NCI-H1105 treated with DMSO at 0.1 percent for 48 hours (cell line): ENCODE measurements at places on chromosomes 2 and 18.

- DNase-seq = no peak
Measured at GRCh38 chr18:80213182-80213581, 34.1 kb downstream of the PARD6G start.

GRCh38 chr18:64747803-64748202 is 598.9 kb upstream of the LINC00305 start:
- DNase-seq = no peak

DNA sequence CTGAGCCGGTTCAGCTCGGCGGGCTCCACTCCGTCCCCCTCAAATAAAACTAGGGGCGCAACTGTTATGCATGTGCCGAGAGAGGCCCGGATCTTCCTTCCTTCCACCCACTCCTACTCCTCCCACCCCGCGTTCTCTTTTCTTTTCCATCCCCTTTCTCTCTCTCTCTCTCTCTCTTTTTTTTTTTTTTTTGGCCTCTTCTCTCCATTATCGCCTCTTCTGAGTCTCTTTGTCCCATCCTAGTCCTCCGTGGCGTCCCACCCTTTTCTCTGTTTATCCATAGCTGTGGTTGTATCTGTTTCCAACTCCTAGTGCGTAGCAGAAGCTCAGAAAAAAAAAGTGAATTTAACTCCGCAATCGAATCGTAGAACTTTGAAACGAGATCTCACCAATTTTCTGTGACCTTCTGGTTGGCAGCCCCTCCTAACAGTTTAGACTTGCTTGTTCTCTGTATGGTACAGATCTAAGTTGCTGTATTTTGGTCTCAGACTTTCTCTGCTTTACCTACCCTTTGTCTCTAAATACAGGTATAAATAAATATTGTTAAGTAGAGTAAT is 3.6 kb downstream of the RAX start:
- no peak for DNase-seq

DNA sequence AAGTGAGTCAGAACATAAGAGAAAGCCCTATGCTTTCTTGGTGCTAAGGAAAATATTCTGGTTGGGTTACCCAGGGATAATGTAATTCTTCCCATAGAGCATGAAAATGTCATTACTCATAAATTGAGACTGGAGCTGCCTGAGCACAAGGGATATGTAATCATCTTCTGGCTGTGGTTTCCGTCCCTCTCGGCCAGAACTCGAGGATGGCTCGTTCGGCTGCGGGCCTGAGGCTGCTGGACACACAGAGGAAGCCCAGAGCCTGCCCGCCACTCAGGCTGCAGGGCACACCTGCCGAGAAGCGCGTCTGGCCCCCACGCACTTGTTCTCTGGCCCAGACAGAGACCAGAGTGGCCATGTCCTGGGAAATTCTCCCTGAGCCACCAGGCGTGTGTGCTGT is 104.9 kb downstream of the ASAP2 start:
- DNase-seq = no peak

DNA sequence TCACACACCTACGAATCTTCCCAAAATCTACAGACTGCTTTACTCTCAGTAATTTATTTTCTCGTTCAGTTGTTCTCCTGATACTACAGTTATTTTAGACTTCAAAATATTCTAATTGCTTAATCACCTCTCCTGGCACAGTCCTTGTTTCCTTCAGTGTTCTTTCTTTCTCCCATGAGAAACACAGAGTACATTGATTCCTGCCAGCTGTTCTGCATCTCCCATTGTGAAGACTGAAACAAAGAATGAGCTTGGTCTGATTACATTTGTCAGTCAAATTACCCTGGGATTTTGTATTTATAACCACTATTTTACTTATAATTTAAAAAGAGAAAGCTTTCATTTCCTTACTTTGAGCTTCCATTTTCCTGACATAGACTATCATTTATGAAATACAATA is 63.9 kb upstream of the TANK start:
- peak; percentile 33 for DNase-seq

- no peak for DNase-seq
Measured at GRCh38 chr2:98839292-98839691, 96.7 kb downstream of the CRACDL start.

GRCh38 chr18:60197671-60198462 is 174.7 kb downstream of the MC4R start:
- no peak for DNase-seq

GRCh38 chr2:147224070-147224469 is 620.8 kb upstream of the ACVR2A start:
- DNase-seq = peak; percentile 39

DNA sequence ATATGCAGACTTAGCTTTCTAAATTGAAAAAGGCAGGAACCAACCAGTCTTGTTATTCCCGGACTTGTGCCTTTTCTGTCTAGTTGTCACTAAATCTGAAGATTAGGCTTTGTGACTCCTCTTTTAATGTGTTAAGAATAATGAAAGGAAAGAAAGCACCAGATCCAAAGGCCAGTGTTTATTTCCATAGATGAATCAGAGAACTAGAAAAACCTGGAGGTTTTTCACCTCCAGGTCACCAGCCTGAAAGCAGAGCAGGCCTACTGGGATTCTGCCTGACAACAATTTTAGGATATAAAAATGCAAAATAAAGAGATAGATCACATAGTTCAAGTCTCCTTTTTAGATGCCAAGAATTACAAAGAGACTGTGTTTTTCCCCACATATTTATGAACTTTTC is 160.4 kb downstream of the GULP1 start:
- no peak for DNase-seq

- no peak for DNase-seq
Measured at GRCh38 chr2:144516411-144516980, 3.4 kb downstream of the ZEB2 start.

- DNase-seq = peak; percentile 32
Measured at GRCh38 chr18:50051288-50051687, 143.7 kb downstream of the MYO5B start.

GRCh38 chr2:120983344-120983743 is 247.7 kb downstream of the GLI2 start:
- DNase-seq = no peak

DNA sequence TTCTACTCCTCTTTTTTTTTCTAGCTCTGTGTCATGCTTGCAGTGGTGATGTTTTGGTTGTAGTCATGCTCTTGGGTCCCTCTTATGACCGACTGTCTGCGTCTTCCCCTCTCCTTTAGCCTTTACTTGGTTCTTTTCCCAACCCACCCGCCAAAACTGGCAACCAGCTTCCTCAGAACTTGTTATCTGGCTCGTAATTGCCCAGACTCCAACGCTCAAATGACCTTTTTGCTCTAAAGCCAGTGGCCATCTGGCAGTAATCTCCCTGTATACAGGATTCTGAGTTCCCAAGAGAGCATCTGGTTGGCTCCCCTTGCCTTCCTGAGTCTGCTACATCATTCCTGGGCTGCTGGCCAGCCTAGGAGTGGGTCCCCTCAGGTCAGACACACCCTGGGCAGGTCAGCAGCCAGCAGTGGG is 147.2 kb downstream of the MGAT5 start:
- no peak for DNase-seq

DNA sequence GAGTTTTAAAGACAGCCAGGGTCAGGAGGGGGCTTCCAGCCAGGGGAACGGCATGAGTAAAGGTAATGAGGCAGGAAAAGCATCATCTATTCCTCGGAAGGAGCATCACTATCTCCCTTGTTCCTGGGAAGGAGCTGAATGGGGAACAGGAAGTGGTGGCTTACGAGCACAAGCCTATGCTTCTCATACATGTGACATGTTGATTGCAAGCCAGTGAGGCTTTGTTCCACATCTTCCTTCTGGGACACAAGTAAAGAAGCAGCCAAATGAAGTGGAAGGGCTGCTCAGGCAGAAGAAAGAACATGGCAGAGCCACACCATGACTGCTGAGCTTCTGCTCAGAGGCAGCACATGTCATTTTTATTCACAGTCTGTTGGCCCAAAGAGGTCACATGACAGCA is 15.1 kb upstream of the LMAN1 start:
- no peak for DNase-seq

GRCh38 chr2:21646345-21646744 is 522.6 kb downstream of the TDRD15 start:
- DNase-seq = no peak

- DNase-seq = no peak
Measured at GRCh38 chr2:157427003-157427921, 16.6 kb downstream of the CYTIP start.

- DNase-seq = no peak
Measured at GRCh38 chr2:19536136-19536535, 177.7 kb upstream of the OSR1 start.

- DNase-seq = peak; percentile 70
Measured at GRCh38 chr2:166539340-166540162, 45.5 kb upstream of the SCN7A start.

DNA sequence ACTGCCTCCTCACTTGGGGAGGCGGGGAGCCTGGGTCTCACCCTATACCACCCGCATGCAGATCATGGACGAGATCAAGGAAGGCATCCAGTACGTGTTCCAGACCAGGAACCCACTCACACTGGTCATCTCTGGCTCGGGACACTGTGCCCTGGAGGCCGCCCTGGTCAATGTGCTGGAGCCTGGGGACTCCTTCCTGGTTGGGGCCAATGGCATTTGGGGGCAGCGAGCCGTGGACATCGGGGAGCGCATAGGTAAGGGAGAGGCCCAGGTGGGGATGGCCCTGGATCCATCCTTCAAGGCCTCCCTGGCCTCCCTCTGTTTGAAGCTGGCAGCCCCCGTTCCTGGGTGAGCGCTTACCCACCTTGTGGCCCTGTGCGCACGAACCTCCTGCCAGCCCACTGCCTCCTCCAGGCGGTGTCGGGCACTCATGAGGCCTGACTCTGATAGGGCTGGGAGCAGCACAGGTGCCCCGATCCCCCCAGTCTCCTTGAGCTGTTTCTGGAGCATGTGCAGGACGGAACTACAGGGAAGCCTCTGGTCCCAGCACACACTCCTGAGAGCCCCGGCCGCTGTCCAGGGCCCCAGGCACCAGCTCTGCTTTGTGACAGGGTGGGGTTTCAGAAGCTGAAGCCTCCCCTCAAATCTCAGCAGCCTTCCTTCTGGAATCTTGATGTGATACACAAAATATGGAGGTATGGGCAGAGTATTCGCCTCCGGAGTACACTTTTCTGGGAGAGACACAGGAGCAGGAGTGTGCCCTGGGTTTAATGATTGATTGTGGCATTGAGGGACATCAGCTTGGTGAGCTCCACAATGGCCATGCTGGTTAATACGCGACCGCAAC is 708 bp downstream of the AGXT start:
- no peak for DNase-seq

DNA sequence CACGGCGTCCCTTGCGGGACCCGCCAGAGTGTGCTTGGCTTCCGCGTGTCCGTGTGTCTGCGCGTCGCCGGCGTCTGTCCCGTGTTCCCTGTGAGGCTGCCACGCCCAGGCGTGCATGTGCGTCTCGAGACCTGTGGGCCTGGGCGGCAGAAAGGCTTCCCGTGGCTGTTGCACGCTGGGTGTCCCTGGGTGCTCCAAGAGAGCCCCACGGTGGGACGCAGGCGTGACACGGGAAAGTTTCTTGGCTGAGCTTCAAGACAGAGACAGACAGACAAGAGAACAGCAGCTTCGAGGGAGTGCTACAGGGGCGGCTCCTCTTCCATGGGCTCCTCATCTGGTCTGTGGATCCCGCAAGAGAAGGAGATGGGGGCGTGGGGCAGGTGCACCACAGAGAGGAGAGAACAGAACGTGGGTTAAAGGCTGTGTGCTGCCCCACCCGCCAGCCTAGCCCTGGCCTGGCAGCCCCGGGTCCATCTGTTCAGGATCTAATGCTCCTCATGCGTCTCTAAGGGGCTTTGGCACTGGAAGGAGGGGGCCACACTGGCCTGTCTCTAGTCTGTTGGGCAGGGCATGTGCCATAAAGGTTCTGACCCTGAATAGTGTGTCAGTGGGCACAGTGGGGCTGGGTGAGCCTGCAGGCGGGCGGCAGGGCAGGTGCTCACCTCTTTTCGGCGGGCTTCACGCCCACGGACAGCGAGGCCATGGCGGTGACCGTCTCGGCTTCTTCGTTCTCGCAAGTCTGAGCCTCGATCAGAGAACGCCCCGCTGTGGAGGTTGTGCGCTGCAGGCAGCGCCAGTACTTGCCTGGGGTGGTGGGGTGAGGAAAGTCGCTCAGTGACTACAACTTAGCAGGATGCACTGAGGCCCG is 205.1 kb downstream of the TWIST2 start:
- no peak for DNase-seq

DNA sequence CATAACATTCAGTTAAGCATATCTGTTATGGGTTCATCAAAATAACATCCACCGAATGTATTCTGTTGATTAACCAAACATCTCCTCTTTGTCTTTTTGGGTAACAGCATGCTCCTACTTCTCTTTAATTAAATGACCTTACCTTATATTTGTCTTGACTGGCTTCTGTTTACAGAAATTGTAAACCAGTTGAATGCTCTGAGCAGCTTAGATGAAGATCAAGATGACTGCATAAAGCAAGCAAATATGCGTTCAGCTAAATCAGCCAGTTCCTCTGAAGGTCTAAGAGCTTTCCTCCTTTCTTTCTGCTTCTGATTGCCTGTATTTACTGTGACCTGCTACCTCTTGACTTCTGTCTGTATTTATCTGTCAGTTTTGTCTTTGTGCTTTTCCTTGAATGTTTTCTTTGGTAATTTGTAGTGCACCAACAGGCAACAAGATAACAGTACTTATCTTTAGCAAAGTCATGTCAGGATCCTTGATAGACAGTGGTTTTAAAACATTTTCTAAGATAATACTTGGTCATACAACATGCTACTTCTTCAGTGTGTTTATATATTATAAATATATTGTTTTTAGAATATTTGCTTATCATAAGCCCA is 152.8 kb downstream of the EHBP1 start:
- DNase-seq = no peak
